ENCODE measurements at places on chromosomes 5 and 9. TPM values are rescaled to one million over a fixed set of nuclear protein-coding genes. Genes with fewer than 3 reads are reported as not detected.

Gene KCNIP1
- not detected for polyA plus RNA-seq

Gene CKMT2
- 0.36 TPM for polyA plus RNA-seq

Gene GNA14
- polyA plus RNA-seq: 0.03 TPM

- DNase-seq: no peak
Measured at GRCh38 chr9:124311283-124311682, 53.5 kb downstream of the NEK6 start.

DNA sequence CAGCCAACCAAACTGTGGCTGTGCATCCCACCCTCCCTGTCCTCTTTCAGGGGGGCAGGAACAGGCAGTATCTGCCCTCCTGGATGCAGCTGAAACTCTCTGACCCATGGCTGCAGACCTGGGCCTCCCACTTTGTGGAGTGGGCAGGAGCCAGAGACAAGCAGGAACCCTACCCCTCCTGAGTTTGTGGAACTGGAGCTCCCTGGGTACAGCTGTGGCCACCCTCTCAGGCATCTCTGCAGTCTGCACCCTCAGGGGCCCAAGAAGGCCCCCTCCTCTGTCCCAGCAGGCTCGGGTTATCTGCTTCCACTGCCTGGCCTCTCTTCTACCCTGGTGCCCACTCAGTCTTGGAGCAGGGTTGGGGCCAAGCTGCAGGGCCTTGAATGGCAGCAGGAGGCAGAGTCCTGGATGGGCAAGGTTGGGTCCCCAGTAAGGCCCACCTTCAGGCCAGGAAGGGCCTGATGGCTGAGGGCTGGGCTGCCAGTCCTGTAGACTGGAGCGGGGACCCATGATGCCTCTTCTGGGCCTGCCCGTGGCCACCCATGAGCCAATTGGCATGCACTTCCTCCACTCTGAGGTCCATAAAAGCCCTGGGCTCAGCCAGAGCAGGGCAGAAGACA, 619.9 kb downstream of the KIF4B start:
- DNase-seq: no peak

GRCh38 chr5:1034421-1034905, 25.9 kb downstream of the NKD2 start:
- DNase-seq: no peak
